Prostate gland (tissue), 2 donors: ENCODE measurements at places on chromosomes 12 and 14. TPM values are rescaled to one million over a fixed set of nuclear protein-coding genes. Genes with fewer than 3 reads are reported as not detected.

The NFATC4 gene
- 6.3 TPM for total RNA-seq

GRCh38 chr14:37708481-37708880 lies 113.1 kb downstream of the TTC6 start:
- no peak for DNase-seq
- no peak overlapping the region for H3K27ac ChIP-seq
- no peaks in the 10 kb centered on the region for H3K36me3 ChIP-seq
- peaks cover 2% of the 10 kb centered on the region for H3K4me1 ChIP-seq
- H3K27me3 ChIP-seq, result no peaks in the 10 kb centered on the region
- H3K4me3 ChIP-seq, result no peak overlapping the region

DNA sequence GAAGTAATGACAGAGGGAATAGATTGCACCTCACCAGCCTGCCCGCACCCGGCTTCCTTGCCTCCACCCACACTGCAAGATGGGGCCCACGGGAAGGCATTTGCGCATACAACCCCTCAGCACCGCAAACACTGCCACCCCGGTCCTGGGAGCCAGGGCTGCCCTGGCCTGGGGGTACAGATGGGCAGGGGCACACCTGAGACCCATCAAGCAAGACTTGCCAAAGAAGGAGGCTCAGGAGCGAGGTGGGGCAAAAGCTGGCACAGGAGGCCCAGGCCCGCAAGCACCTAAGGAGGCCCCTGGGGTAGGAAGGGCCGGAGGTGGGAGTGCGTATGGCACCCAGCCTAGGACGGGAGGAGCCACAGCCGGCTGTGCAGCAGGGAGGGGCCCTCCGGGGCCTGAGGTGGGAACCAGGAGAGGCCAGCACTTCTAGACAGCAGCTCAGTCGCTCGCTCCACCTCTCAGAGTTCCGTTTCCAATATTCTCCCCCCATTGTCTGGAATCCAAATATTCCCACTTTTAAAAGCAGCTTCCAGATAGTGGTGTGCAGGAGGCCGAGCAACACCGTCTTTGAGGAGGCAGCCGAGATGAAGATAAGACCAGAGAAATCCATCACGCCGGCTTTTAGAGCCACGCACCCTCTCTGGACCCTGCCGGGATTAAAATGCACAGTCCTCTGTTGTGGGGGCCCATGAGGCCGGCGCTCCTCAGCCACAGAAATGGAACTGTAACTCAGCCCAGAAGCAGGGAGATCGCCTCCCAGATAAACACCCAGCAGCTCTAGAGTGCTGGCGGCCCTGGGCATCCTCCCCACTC lies 12.2 kb upstream of the C14orf180 start:
- DNase-seq, result no peak
- peaks cover 47% of the 10 kb centered on the region for H3K27me3 ChIP-seq
- H3K27ac ChIP-seq, result no peak overlapping the region
- no peaks in the 10 kb centered on the region for H3K36me3 ChIP-seq

The DYNLL1 gene
- 303 TPM for total RNA-seq

- no peak for DNase-seq
- H3K4me3 ChIP-seq, result no peak overlapping the region
- H3K36me3 ChIP-seq, result no peaks in the 10 kb centered on the region
- H3K27me3 ChIP-seq, result no peaks in the 10 kb centered on the region
Measured at GRCh38 chr14:26088275-26088674, 509.6 kb downstream of the NOVA1 start.
